Activated effector memory CD4-positive, alpha-beta T cell treated with Interleukin-2 at 50 U/mL for 16 hours (primary cell): ENCODE measurements at places on chromosomes 2 and 18.

GRCh38 chr2:155315768-155316167, 617.3 kb downstream of the KCNJ3 start:
- no peak for DNase-seq

DNA sequence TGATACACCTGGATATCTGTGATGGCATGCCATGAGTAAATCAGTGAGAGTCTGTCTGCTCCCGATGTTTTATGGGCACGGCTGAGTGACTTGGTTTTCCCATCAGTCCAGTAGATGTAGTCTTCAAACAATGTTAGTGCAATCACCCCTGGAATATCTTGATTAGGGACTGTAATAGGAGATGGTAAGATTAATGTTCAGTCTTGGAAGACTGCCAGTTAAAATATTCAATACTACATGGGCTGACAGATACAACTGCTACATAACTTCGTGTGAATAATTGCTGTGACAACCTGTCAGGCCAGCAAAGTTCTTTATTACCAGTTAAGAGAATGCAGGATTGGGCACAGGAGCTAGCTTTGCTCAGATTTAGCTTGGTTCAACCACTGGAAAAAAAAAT, 1673.3 kb downstream of the LRP1B start:
- DNase-seq, result no peak

- no peak for DNase-seq
Observed at GRCh38 chr18:62420151-62420512, 95.0 kb downstream of the TNFRSF11A start.

GRCh38 chr2:57330447-57330846, 716.2 kb upstream of the VRK2 start:
- DNase-seq, result no peak

DNA sequence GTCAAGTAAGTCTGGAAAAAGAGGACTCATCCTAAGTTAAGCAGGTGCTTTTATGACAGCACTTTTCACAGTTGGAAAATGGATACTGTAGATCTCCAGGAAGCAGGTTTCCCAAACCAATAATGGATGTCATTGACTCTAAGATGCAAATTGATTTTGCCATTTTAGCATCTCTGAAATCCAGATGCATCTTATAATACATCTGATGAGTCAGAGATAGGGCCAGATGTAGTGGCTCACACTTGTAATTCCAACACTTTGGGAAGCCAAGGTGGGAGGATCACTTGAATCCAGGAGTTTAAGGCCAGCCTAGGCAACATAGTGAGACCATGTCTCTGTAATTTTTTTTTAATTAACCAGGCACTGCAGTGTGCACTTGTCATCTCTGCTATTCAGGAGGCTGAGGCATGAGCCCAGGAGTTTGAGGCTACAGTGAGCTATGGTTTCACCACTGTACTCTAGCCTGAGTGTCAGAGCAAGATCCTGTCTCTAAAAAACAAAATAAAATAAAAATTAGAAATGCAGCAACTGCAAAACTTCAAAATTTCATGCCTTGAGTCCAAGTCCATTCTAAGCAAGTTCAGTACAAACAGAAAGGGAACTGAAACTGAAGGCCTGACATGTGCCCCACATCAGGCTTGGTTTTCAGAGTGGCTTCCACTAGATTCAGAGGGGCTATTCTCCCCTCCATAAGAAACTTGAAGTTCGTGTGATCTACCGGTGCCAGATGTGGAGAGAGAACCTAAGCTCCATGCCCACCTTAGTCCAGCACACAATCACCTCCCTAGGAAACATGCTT, 267.8 kb upstream of the NCKAP5 start:
- no peak for DNase-seq

- no peak for DNase-seq
Observed at GRCh38 chr18:30405038-30405437, 637.5 kb downstream of the DSC3 start.

DNA sequence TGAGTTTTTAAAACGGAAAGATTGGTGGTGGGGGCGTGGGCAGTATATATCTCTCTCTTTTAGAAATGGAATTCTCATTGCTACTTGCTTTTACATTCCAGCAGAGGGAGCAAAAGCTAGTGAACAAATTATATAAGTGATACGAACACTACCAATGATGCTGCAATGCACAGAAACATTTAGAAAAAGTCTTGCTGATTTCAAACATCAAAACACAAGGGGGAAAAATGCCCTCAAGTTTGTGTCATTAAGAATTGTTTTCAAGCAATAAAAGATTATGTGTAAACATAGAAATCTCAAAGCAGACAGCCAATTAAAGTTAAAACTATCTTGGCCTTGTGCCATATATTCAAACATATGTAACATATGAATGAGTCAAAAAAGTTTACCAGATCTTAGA, 296.3 kb upstream of the KCNJ3 start:
- DNase-seq, result no peak
